ENCODE measurements at places on chromosomes 2 and 18.

GRCh38 chr2:10301941-10302478 is 694 bp upstream of the HPCAL1 start:
- DNase-seq = peak; percentile 7

- no peak for DNase-seq
Measured at GRCh38 chr2:109057686-109058085, 68.7 kb upstream of the EDAR start.

- no peak for DNase-seq
Measured at GRCh38 chr18:3348176-3348575, 86.2 kb downstream of the MYL12B start.

DNA sequence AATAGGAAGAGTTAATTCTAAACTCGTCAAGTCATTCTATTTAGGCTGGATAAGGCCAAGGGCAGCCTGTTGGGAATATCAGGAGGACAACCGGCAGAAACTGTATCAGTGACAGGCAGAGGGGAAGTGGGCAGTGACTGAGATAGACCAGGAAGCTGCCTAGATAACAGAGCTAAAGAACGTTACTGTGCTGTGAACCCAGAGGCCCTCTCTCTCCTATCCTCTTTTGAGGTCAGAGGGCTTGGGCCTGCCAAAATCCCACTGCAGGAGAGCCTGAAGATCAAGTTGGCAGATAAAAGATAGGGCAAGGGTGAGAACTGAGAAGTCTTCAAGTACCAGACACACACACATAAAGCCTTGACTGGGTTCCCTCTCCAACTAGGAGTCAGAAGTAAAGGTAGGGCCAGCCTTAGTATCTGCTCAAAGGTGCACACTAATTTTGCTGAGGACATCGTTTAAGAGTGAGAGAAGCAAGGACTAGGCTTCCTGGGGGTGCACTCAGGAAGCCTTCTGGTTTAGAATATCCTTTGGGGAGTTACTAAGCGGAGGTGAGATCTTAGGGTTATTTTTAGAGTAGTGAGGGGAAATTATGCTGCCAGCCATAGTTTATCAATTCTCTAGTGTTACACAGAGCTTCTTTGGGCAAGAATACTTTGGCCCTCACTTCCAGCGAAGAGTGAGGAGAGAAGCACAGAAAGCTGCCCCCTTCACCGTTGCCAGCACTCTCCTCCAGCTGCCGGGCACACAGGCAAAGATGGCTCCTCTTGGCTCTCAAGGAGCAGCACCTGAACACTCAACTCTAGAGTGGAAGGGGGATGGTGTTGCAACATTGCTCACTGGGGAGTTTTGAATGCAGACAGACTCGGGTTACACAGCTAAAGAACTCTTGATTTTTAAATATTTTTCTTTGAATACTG is 9.8 kb downstream of the CAVIN2 start:
- no peak for DNase-seq
